ENCODE measurements at places on chromosomes 7 and 10. TPM values are rescaled to one million over a fixed set of nuclear protein-coding genes. Genes with fewer than 3 reads are reported as not detected.

DNA sequence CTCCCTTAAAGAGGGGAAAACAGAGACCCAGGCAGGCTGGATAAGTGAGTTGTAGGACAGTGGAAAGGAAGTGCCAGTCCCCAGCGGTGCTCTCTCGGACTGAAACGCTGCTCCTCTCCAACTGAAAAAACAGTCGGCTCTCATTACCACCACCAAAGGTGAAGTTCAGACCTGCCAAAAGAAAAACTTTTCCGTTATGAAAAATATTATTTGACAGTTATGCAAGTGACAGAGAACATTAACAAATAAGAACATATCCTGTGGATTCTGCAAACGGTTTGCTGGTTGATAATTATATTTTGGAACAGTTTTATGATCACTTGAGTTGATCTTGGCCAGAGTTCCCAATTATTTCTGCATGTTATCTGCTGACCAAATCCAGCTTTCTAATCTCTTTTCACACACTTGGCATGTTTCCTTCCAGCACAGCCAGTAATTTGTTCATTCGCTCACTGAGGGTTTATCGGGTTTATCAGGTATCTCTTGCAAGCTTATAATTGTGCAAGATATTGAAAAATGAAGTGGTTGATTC, 82.6 kb downstream of the PTPRE start:
- DNase-seq, result no peak

GRCh38 chr7:6182993-6183392, 89.4 kb downstream of the CYTH3 start:
- DNase-seq, result no peak

DNA sequence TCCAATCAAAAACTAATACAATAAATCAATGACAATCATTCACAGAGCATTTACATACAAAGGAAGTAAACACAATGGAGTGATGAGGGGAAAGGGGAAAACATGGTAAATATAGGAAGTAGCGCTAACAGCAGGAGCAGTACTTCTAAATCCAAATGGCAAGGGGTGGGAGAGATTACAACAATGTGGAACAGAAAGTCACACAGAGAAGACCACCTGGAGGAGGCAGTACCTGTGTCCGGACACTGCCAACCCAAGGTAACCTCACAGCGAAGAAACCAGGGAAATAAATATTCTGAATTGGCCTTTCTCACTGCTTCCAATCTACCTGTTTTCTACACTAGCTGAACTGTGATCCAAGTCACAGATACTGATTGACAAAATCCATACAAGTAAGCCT, 58.2 kb downstream of the ABI1 start:
- no peak for DNase-seq

DNA sequence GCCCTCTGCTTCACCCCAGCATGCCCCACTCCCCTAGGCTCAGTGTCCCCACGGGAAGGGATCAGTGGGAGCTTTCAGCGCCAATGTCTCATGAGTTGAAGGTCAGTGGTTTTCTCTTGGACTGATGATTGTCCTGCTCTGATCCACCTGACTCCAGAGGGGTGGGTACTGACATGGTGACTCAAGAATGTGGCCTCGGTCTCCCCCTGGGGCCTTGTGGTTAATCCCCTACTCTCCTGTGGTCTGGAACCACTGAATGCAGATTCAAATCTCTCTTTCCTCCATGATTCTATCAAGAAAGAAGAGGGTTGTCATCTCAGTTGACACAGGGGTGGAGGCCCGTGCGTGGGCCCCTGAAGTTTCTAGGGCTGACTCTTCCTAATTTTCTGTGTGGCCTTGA, 176.9 kb downstream of the RPS24 start:
- DNase-seq, result no peak

DNA sequence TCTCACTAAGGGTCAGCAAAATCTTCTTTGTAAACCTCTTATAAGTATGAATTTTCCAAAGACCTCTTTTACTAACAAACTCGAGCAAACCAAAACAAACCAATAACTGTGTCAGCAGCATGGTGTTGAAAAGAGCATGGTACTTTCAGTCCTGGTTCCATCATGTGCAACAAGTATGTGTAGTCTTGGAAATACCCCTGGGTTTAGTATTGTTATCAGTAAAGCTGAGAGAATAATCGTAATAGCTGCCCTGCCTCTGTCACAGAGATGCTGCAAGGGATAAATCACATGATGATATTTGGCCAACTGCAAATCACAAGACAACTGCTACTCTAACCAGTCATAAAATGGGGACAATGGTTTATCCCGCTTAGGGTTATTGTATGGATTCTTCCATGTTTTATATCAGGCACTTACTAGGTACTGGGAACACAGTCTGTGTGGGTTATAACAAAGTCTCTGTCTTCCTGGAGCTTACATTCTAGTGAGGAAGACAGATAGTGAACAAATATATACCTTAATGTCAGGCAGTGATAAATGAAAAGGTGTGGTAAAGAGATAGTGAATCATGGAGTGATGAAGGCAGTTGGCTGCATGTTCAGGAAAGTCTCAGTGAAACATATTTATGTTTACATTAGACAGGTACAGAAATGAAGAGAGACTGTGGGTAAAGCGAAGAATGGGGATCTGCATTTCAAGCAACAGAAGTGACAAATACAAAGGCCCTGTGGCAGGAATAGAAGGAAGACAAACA, 60.5 kb upstream of the C10orf90 start:
- DNase-seq, result no peak

DNA sequence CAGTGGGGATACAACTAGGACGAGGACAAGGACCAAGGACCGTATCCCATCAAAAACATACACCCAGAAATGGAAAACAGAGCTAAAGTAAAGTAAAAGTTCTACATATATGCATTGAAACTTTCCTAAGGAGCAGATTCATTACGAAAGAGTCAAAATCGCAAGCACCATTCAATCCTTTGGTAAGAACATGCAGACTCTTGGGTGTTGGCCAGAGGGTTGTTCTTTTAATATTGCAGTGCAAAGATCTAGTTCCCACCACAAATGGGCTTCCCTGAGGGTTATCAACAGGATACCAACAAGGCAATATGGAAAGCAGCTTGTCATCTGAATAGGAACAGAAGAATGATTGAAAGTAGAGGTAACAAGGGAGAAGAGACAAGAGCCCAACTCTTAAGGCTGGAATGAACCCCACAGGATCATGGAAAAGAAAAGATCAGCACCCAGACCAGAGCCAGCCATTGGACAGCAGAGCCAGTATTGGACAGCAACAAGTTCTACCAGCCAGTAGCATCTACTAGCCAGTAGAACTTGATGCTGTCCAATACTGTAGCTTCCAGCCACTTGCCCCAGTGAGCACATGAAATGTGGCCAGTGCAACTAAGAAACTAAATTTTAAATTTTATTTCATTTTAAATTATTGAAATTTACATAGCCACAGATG, 66.0 kb downstream of the OSBPL3 start:
- no peak for DNase-seq

- DNase-seq, result no peak
These were observed 12.0 kb upstream of the LIPA start for GRCh38 chr10:89263531-89263930.

DNA sequence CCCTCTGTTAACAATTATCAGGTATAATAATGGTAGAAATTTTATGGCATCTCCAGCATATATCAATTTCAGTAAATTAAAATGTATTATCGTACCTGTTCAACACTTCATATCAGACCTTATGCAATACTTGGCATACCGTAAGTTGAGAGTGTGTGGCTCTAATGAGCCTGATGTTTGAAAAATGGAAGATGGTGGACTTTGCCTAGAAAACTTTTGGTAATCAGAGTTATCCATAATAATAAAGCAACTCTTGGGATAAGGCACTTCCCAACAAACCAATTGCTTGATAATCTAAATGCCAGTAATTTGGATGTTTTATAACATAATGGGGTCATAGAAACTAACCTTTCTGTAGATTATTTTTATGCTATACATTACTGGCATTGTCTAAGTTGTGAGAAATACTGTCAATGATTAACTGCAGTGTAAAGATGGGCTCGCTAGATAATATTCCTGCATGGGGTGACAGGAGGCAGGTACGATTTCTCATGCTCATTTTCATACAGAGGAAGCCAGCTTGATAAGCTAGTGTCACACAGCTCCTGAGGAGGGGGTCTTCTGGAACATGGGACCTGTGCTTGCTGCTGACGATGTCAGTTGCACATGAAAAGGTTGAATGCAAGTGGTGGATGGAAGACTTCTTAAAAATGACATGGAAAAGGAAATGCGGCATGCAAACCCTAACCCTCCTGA, 27.8 kb upstream of the DMBT1 start:
- no peak for DNase-seq

- DNase-seq, result no peak
These were observed 58.7 kb upstream of the GDF10 start for GRCh38 chr10:47241256-47241655.

GRCh38 chr10:126932516-126932915, 27.3 kb downstream of the DOCK1 start:
- DNase-seq, result no peak

- no peak for DNase-seq
These were observed 47.5 kb downstream of the TASOR2 start for GRCh38 chr10:5732141-5732540.

DNA sequence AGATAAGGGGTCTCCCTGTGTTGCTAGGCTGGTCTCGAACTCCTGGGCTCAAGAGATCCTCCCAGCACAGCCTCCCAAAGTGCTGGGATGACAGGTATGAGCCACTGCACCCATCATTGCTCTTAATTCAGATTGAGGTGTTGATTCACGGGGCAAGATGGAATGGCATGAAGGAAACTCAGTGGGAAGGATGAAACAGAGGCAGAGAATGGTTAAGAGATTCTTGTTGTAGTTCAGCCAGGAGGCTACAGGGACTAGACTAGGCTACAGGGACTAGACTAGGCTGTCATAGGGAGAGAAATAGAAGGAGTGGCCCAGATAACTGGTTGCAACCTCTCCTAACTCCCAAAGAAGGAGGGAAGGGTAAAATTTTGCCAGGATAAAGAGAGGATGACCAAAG, 48.0 kb downstream of the THNSL1 start:
- DNase-seq, result no peak

GRCh38 chr7:72492461-72493065, 80.4 kb upstream of the CALN1 start:
- no peak for DNase-seq

GRCh38 chr10:31528831-31529230, 209.8 kb downstream of the ZEB1 start:
- DNase-seq, result no peak

GRCh38 chr10:9024210-9024609, 969.7 kb downstream of the GATA3 start:
- DNase-seq, result no peak

DNA sequence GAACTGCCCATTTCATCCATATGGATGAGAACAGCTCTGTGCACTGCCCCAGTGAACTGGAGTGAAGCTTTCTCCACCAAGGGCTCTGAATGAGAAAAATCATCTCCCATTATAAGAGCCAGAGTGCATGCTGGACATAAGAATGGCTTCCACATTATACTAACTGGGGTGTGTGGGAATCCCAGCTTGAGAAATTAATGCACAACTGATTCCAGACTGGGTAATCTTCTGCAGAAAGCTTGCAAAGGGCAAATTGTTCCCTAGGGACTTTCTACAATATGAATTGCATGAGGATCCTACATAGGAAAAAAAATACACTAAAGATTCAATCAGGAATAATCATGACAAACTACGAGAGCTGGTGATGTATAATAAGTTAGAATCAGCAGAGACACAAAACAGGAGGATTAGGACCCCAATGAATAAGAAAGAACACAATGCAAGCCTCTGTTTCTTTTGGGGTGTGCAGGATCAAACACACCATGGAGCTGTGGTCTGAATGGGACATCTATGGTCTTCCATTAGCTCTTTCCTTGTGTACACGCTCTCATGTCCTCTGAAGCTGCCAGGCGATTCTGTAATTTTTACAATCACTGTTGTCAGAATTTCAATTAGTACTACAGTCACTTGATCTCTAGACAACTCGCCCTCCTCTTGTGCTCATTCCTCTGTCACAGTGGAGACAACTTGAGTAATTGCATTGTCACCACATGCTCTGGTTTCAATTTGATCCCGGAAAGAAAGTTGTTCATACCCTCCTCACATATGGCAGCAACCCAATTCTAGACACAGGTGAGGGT, 1327.4 kb downstream of the GATA3 start:
- DNase-seq, result no peak

DNA sequence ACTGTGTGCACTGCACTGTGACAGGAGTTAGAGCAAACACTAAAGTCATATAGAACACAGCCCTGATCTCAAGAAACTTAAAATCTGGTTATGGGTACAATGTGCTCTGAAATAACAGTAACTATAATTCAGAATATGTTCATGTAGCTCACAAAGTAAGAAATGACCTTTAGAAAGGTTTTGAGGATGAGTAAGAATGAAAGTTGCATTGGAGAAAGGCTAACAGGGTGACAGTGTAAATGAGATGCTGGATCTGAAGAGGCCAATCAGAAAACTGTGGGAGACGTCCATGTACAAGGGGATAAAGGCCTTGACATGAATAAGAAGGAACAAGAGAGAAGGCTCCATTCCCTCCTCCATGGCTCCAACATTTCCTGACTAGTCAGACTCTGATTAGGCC, 124.7 kb downstream of the GRM3 start:
- no peak for DNase-seq

Gene PARP12
- 57.6 TPM for total RNA-seq

Gene MAPK8
- total RNA-seq, result 41.3 TPM

Gene CLDN3
- not detected for total RNA-seq

Gene EIF4EBP2
- total RNA-seq, result 9.2 TPM

Gene HMX3
- not detected for total RNA-seq
